ENCODE measurements at places on chromosomes 16 and 17. TPM values are rescaled to one million over a fixed set of nuclear protein-coding genes. Genes with fewer than 3 reads are reported as not detected.

USP43 gene
- 5.1 TPM for total RNA-seq

KRTAP9-6 gene
- not detected for total RNA-seq

CETP gene
- total RNA-seq = not detected

MYO15A gene
- total RNA-seq = 0.42 TPM

PTX4 gene
- total RNA-seq = not detected

CCDC78 gene
- 3.6 TPM for total RNA-seq

IL21R gene
- 0.22 TPM for total RNA-seq

TP53TG3C gene
- total RNA-seq = 0.17 TPM

CD300LG gene
- not detected for total RNA-seq

CACNG1 gene
- 0.11 TPM for total RNA-seq

ACE gene
- 0.37 TPM for total RNA-seq

DPEP3 gene
- not detected for total RNA-seq

CRYM gene
- 1.3 TPM for total RNA-seq

BBS2 gene
- total RNA-seq = 23.1 TPM

KRT23 gene
- total RNA-seq = not detected

TOP2A gene
- total RNA-seq = 286 TPM

CAPNS2 gene
- total RNA-seq = not detected

Measured in A549 treated with DMSO at 1 μM for 4 hours (cell line).